ENCODE measurements at places on chromosomes 12 and 14.
A peak's percentile ranks its signal among the peaks of the same experiment; 100 is the strongest.

DNA sequence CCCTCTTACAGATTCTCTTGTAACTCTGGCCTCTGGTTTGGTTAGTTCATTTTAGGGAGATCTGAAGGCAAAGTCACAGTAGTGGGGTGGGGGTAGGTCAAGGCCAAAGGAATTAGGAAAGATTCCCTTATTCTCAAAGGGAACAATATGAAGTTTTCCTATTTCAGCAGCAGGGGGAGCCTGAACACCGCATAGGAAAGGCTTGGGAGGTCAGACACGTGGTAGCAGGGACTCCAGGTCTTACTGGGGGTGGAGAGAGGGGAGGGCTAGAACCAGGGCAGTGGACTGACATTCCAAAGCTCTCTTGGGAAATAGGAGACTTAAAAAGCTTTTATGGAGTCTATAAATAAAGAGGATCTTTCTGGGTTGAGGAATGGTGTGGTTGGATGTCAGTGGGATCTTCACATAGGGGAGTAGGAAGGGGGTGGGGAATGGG is 1.3 kb downstream of the ZC3H10 start:
- peak; percentile 79 for DNase-seq

GRCh38 chr14:26601856-26602255 is 4.0 kb upstream of the NOVA1 start:
- no peak for DNase-seq

DNA sequence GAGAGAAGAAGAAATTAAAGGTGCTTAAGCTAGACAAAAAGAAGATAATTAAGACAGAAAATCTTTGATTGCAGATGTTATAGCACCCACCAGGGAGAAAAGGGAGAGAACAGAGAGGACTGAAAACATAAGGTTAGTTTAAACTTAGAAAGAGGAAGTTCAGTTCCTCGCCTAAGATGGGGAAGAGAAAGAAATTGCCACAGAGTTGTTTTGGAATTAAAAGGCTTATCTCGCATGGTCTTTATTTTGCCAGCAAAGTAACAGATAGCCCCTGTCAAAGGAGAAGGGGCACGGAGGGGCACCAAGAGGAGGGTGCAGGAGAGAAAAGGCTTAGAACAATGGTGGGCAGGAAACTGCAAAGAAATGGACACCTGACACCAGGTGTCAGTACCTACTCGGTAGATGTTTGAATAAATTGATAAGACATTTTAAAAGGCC is 17.8 kb upstream of the OXA1L start:
- no peak for DNase-seq

DNA sequence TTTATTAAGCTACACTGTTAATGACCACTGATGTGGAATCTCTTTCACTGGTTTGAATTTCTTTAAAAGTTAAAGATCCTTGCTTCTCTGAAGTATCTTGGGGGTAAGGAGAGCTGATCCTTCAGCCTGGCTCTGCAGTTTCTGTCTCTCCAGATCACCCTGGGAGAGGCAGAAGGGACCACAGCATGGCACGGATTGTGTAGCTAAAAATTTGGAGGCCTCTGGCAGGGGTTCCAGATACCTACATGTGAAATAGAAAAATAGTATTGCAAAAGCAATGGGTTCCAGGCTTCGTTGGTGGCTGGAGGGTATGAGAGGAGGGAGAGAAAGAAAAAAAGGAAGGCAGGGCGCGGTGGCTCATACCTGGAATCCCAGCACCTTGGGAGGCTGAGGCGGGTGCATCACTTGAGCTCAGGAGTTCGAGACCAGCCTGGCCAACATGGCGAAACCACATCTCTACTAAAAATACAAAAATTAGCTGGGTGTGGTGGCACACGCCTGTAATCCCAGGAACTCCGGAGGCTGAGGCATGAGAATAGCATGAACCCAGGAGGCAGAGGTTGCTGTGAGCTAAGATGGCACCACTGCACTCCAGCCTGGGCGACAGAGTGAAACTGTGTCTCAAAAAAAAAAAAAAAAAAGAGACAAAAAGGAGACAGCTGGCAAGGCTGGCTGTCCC is 3.4 kb downstream of the CHST11 start:
- no peak for DNase-seq

- no peak for DNase-seq
Measured at GRCh38 chr14:100428727-100429126, 105.6 kb downstream of the SLC25A47 start.

DNA sequence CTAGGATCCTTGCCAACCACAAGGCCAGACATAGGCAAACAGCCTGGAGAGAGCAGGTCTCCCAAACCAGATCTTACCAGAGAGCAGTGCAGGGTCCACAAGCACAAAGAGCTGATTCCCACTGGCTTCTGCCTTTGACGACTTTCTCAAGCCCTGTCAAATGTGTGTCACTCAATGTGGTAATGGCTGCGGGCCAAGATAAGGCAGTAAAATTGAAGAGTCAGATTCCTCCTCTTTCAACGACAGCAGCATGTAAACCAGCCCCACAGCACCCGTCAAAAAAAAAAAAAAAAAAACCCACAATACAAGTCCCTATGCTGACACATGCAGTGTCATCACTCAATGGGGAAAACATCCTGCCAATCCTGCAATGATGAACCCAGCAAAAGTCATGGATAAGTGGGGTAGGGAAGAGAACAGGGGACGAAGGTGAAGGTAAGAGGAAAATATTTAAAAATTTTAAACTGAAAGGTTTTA is at the start of gene STON2:
Gene STON2, minus strand, starts transcription at position 123 of the 477 bp plus-strand sequence. CDS start 1,942 bp downstream, outside the sequence.
- DNase-seq, result no peak
